ENCODE measurements at places on chromosomes 5 and 9.

GRCh38 chr9:3455094-3455493, 70.7 kb downstream of the RFX3 start:
- DNase-seq, result no peak

GRCh38 chr5:60504342-60504741, 195.6 kb downstream of the DEPDC1B start:
- DNase-seq, result no peak

DNA sequence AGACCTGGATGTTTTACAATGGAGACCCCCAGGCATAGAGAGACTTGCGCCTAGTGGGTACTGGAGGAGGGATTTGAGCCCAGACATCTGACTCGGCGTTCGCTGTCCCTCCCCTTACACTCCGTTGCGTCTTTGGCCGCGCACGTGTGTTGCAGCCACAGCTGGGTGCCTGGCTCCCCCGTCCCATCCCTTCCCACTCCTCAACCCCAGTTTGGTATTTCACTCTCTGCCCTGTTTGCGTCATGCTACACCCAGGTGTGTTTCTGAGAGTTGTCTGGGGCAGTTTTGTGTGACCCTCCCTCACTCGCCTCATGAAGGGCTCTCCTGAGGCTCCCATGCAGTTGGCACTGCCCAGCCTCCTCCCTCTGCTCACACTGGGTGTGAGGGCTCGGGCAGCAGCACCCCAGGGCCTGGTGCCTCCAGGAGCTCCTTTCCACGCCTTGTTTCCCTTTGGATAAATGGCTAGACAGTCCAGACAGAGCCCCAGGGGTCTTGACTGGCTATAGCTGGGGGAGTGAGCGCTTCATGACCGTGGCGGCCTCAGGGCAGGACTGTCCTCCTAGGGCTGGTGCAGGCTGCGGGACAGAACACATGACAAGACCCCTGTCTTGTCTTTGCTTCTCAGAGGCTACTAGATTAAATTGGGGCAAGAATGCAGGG, 13.6 kb downstream of the TCF7 start:
- peak; percentile 54 for DNase-seq

- peak; percentile 75 for DNase-seq
These were observed at the start of gene ARL10 for GRCh38 chr5:176365351-176366231. TSS of gene ARL10 (plus strand) at chr5:176365487. CDS start at chr5:176365564, 77 bp downstream.

GRCh38 chr5:23614422-23614821, 107.0 kb downstream of the PRDM9 start:
- no peak for DNase-seq

GRCh38 chr5:55316837-55317236, 9.0 kb downstream of the MTREX start:
- DNase-seq, result no peak

DNA sequence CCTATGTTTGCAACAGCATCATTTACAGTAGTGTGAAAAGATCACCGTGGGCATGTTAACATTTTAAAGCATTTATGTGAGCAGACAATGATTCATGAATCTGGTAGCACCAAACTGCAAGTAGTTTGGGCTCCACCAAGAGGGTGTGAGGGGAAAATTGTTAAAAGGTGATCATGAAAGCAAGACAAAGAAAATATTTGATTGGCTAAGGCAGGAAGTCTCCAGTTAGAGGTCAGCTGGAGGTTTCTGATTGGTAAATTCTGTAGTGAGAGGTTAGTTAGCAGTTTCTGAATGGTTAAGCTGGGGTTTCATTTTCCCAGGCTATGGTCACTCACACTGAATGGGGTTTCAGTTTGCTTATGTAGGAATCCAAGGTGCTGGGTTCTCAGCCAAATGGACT, 13.5 kb upstream of the DRD1 start:
- peak; percentile 6 for DNase-seq

DNA sequence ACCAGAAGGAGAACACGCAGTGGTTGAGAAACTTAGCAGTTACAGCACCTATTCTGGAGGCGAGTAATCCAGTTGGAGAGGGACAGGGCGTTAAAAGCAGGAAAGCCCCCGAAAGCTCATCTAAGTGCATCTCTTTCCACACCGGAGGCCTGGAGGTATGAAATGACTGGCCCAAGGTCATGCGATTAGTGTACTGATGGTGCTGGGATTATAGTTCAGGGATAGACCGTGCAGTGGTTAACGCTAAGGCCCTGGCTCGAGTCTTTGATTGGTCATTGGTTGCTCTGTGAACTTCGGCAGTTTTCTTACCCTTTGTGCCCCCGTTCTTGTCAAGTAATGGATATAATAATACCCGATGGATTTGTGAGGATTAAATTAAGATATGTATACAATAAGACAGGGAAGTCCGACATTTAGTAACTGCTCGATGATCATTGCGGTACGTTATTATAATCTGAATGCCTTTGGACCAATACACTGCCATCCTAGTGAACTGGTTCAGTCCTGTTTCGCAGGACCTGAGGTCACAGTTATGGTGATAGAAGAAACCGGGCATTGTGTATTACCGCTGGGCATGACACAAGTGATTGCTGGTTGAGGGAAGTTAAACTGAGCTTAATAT, 960 bp downstream of the CANX start:
- peak; percentile 64 for DNase-seq

DNA sequence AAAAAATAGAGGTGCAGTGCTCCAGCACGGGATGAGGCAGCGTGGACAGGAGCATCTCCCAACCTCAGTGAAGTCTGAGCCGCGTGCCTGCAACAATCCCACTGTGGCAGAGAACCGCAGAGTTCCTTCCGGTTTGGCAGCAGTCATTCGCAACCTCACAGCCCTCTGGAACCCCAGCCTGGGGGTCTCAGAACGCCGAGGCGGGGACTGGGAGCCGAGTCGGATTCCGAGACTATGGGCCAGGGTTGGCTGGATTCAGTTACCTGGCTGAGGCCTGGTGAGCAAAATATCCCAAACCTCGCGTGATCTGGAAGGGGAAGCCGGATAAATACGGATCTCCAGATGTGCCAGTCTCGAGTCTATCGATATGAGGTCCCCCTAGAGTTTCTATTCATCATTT, 27.0 kb downstream of the CDKN2A start:
- DNase-seq, result no peak

DNA sequence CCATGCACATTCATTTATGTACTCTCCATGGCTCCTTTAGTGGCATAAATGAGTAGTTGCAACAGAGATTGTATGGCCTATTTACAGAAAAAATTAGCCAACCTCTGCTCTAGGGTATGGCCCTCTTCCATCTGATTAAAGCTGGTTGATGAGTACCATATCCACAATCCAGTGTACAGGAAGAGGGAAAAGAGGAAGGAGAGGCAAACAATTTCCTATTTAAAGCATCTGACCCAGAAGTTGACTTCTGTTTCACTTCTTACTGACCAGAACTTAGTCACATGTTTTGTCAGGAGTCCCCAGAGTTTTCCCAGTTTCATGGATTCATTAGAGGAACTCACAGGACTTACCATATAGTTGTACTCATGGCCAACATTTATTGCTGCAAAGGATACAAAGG, 68.6 kb upstream of the STARD4 start:
- no peak for DNase-seq

DNA sequence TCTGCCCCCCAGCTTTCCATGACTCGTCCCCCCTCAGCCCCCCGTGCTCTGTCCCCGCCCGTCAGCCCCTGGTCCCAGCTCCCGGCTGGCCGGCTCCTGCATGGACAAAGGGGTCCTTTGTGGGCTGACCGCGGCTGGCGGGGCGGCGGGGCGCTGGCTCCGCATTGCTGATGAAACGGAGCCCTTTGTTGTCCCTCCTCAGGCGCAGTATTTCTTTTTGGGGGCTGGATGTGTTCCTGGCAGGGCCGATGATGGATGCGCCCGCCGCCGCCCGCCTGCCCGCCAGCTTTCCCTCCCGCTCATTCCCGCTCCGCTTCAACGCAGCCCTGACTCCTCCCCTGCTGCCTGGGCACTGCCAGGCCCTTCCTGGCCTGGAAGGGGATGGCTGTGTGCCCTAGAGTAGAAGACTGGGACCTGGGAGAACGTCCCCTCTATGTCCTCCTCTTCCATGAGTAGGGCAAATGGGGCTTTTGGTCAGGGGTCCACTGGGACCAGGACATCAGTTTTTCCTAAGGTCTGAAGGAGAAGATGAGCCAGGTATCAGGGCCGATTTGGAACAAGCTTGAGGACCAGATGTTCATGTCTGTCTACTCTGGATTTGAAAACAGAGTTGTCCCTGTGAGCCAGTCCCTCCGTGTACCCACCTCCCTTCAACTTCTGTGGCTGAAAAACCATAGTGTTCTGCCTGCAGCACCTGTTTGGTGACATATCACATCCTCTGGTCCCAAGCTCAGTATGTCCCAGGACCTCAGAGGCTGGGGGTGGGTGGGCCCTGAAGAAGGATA, 29.0 kb downstream of the CXXC5 start:
- no peak for DNase-seq

DNA sequence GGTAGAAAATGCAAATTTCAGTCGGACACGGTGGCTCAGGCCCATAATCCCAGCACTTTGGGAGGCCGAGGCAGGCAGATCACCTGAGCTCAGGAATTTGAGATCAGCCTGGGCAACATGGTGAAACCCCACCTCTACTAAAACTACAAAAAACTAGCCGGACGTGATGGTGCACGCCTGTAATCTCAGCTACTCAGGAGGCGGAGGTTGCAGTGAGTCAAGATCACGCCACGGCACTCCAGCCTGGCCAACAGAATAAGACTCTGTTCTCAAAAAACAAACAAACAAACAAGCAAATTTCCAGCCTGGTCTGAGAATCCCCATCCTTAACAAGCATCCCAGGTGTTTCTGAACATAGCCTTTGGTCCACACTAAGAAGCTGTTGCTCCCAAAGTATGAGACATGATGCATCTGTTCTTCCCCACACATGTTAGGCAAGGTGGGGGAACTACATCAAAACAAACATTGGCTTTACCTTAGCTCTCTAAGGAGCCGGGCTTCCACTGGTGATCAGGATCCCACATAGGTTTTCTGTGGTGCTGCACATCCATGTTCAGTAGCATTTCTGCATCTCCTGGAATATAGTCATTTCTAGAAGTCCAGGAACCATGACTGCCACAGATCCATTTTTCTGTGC, 92.5 kb upstream of the DMRT1 start:
- no peak for DNase-seq

GRCh38 chr5:146815411-146815810, 63.1 kb downstream of the PPP2R2B start:
- DNase-seq, result no peak

DNA sequence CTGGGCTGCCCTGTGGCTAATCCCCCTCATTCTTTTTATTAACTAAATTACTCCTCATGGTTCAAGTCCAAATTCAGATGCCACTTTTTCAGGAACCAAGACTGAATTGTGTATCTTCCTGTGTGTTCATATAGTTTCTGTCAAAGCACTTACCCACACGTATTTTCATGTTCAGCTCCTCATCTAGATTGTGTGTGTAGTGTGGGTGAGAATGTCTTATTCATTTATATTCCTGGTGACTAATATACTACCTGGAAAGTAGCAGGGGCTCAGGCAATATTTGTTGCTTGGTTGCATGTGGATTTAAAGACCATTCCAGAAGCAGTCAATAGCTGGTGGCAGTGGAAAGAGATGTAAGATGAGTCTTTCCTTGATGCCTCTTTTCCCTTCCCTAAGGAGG, 48.5 kb upstream of the SRP19 start:
- no peak for DNase-seq

- DNase-seq, result no peak
These were observed 129.3 kb downstream of the C5orf15 start for GRCh38 chr5:133839090-133839489.

- DNase-seq, result no peak
These were observed 372.7 kb downstream of the CHSY3 start for GRCh38 chr5:130277002-130277401.

- DNase-seq, result no peak
These were observed 76.8 kb downstream of the PIK3R1 start for GRCh38 chr5:68292316-68292715.

DNA sequence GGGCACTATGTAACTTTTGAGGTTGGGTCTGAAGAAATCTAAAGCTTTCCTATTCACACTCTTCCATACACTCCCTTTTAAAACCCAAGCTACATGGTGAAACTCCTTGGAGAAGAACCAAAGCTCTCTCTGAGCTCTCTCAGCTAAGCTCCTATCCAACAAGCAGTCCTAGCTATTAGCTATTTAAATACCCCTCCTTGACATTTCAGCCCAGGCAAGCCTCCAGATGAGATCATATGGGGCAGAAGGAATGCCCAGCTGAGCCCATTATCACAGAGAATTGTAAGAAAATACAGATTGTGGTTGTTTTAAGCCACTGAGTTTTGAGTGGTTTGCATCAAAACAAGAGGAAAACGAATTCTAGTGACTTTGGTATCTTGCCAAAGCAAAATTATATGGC, 15.2 kb downstream of the HSPB3 start:
- no peak for DNase-seq

DNA sequence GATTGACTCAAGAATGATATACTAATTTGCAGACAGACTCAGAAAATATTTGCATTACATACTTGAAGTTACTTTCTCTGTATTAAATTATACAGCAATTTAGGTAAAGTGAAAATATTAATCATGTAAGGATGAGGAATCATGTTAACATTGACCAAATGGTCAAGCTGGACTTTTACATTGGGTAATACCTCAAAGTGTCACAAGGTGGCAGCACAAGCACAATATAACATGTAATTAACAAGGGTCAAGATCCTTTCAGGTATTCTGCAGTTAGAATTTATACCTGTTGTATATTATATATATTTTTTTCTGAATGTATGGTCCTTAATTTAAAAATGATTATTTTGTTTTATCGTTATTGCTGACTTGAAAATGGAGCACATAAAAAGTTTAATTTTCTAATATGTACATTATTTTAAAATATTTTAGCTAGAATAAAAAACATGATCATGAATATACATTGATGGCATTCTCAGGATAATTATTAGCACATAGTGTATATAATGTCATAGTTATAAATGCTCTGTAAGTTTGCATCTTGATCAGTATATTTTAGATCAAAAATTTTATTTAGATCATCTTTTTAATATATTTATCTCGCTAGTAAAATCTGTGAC, 8.6 kb downstream of the HAPLN1 start:
- peak; percentile 10 for DNase-seq

GRCh38 chr5:34863946-34864345, 25.0 kb downstream of the TTC23L start:
- DNase-seq, result no peak

DNA sequence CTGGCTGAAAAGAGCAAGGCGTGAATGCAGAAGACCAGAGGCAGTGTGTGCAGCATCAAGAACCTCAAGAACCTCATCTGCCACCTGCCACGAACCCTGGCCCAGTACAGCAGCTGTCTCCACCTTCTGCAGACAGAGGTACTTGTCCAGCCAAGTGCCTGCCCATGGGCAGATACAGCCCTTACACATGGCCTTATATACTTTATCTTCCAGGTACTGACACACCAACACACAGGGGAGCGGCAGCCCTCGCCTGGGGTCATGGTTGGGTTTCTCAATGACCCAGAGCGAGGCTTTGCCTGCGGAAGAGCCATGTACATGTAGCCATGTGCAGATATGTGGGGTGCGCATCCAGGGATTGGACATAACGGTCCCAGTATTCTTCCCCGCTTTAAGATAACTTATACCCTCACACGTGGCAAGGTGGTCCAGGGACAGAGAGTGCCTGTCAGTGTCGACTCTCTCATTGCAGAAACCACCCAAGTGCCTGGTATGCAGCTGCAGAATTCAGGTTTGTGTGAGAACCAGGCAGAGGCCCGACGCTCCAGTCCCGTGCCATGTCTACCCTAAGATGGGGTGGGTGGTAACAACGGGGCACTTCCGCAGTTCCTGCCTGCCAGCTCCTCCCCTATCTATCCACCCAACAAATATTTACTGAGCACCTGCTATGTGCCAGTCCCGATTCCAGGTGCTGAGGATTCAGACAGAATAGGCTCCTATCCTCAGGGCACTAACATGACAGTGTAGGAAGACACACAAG, 206.9 kb downstream of the FSTL4 start:
- no peak for DNase-seq

Measured in activated T-cell treated with anti-CD3 and anti-CD28 coated beads, Interleukin-2, amount 50 U/mL, for 72 hours (primary cell).